ENCODE measurements at places on chromosomes 11 and 22.

DNA sequence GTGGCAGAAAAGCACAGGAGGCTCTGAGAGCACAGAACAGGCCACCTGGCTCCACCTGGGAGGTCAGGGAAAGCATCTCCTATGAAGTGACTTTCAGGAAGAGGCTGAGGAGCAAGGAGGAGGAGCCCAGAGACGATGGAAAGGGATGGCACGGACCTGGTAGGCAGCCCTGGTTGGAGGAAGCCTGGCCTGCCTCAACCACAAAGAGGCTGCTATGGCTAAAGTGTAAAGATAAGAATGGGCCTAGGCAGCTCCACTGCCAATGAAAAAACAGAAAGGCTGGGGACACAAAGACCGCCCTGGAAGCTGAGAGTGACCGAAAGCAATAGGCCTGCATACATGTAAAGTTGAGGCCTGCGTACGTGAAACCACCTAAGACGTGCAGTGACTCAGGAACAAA is 31.2 kb upstream of the ETS1 start:
- no peak for DNase-seq

DNA sequence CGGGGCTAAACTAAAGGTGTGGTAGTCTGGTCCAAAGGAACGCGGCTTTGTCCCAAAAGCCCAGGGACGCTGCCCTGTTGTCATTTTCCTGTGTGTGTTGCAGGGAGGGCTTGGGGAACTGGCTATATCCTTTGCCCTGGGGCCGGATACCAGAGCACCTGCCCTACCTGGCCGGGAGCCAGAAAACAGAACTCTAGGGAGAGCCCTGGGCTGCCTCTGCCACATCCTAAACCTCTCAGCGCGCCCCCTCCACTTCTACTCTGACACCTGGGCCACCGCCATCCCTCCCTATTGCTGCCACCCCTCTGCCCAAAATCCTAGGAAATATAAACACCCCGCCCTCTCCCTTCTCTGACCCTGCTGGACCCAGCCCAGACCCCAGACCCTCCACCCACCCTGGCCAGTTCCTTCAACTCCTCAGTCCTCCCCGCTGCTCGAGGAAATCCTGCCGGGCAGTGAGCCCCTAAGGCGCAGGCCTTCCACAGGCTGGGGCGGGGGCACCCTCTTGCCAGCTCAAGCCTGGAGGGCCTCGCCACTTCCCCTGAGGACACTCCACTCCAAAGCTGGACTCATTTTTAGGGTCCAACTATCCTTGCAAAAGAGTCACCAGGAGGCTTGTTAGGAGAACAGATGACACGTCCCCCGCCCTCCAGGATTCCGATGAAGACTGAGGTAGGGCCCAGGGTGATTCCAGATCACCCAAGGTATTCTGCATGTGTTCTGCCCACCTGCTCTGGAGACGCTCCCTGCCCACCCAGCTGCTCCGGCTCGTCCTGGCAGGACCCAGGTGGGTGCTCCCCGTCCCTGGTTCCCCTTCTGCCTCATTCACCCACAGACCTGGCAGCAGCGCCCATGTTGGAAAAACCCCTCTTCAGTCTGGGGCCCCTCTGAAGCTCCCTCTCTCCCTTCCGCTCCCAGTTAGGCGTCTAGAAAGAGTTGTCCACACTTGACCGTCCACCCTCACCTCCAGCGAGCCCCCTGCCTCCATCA is 12.2 kb downstream of the KCTD17 start:
- no peak for DNase-seq

DNA sequence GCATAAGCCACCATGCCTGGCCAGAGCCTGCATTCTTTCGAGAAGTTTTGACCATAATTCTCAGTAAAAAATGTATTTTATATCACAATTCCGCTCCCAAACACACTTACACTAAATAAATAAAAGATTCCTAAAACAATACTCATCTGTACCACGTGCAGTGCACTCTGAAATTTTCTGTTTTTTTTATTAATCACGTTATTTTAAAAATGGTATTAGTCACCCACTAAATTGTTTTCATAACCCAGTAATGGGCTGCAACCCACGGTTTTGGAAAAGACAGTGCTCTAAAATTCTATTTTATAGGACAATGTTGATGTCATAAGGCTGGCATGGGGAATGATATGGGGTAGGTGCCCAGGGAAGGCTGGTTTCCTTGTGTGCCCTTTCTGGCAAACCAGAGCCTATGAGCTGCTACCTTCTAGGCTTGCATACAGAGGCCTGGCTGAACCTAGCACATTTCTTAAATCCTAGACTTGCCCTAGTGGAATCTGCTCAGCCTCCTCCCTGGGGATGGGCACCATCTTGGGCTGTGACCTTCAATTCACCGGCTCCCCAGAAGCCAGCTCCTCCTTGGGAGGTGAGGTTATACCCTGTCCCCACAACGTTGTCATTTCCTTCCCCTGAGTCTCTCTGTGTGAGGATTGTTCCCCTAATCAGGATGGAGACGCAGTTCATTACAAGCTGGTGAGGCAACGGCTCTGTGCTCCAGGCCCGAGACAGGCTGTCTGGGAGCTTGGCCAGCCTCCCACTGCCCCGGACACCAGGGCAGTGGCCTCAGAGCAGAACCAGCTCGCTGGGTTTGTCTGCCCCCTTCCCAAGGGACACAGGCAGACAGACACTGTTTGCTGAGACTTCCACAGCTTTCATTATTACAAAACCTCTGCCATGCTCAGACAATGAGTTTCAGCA is 116.5 kb upstream of the NAV2 start:
- DNase-seq, result peak; percentile 88

- DNase-seq, result peak; percentile 83
Measured at GRCh38 chr11:34427186-34427805, 11.4 kb upstream of the CAT start.

DNA sequence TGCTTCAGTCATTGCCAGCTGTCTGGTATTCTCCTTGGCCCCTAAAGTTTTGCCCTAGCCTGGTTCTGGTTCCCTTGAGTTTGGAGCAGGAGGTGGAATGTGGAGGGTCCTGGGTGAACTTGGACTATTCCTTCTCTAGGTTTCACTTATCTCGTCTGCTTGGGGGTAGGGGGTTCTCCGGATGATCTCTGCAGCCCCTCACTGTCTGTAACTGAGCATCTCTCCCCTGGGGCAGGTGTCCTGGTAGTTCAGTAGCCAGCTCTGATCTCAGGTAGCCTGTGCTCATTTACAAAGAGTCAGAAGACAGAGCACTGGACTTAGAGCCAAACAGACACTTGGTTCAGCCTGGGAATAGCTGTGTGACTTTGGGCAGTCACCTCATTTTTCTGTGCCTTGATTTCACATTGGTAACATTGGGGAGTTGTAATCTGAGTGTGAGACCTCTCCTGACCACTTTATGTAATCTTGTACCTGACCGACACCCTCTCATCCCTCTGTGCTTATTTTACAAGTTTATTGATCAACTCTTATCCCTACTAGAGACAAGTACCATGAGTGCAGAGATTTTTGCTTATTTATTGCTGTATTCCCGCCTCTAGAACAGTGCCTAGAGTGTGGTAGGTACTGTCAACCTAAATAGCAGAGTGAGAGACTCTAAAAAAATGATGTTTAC is 804 bp downstream of the CCDC134 start:
- DNase-seq, result no peak

Data from AG08395 (cell line).